ENCODE measurements at places on chromosomes 7 and 10.

DNA sequence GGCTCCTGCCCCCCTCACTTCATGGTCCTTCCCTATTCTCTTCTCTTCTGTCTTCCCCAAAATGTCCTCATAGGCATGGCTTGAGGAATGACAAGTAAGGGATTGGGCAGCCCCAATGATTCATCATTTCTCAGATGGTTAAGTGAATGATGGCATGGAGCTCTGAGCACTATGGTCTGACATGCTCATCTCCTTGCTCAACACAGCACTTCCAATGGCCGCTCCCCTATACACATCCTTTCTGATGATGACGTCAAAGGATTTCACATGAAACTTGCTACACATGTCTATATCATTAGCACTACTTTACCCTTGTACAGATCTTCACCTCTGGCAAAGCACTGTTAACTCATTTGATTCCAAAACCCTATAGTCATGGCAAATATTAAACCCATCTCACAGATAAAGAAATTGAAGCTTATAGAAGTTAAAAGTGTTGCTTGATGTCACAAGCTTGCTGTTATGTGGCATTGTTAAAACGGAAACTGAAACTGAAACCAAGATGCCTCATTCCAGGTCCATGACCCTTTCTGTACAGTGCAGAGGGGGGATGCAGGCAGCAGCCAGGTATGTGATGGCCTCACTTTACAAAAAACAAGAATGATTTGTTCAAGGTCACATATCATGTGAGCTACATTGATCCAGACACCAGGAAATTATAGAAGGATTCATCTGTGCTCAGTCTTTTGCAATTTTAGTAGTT is 90.0 kb upstream of the PLXNA4 start:
- DNase-seq, result no peak

GRCh38 chr7:151172273-151173141 is 5.0 kb upstream of the GBX1 start:
- peak; percentile 69 for DNase-seq

DNA sequence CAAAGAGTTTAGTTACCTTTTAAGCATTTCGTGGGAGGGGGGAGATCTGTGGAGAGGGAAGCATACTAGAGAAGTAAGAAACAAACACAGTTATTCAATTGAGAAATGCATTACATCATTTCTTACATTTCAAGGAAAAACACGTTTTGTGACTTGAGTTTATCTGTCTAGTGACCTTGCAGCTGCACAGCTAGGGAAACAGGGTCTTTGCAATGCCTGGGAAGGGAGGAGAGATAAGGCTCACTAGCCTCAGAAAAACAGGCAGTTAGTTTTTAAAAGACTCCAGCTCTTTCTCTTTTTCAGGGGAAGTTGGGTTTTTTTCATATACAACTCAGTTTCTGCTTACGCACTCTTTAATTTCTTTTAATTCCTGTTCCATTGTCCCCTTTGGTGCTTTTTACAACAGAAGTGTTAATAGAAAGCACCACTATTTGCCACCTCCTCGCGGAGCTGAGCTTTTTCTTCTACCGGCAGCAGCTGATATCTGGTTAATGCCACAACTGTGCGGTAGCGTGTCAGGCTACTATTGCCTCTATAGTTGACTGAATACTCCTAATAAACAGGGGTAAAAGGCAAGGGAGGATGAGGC is 5.6 kb downstream of the CYP3A43 start:
- DNase-seq, result no peak

DNA sequence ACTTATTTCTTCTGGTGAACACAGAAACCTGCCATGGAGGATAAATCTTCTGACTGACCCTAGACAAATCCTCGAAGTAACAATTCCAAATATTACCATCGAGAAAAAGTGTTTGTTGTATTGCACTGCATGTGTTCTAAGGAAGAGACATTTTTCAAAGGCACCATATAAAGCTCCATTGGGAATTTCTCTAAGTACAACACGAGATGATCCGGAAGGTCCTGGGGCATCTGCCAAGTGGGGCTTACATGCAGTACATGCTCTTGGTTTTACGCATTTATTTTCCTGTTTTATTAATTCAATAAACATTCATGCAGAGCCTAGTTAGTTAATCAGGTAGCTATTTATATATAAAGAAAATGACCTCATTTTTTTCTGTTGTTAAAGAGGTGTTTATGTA is 692.0 kb upstream of the IGFBP3 start:
- no peak for DNase-seq

- DNase-seq, result no peak
These were observed 225.9 kb downstream of the PAXIP1 start for GRCh38 chr7:154777023-154777422.

GRCh38 chr10:87715552-87716347 is 56.1 kb downstream of the PAPSS2 start:
- DNase-seq, result no peak

DNA sequence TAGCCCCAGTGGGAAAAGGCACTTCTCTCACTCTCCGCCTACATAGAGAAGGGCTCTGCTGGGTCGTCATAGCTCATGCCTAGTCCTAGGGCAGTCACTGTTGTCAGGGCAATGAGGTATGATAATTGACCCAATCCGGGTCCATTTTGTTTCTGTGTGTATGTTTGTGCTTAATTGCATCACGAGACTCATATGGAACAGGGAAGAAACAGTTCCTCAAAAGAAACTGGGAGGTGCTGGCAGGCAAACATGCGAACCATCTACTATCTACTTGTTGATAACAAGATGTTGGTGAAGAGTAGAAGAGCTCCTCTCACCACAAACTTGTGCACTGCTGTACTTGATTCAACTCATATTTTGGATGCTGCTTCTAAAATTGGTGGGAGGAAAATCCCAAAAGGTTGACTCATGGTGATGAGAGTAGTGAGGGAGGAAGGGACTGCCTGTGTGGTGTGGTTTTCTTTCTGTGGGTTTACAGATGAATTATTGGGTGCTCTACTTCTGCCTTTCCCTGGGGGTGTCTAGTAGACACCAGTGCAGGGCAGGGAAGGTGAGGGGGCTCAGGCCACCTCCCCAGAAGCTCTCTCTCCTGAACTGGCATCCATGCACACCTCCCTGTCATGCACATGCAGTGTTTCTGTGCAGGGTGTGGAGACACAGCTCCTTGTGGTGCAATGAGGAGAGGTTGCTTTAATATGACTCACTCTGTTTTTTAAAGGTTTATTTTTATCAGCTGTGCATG is 29.4 kb downstream of the LSMEM1 start:
- DNase-seq, result no peak

GRCh38 chr7:154892459-154892858 is 110.5 kb downstream of the PAXIP1 start:
- DNase-seq, result no peak
